ENCODE measurements at places on chromosomes 5 and 9.

DNA sequence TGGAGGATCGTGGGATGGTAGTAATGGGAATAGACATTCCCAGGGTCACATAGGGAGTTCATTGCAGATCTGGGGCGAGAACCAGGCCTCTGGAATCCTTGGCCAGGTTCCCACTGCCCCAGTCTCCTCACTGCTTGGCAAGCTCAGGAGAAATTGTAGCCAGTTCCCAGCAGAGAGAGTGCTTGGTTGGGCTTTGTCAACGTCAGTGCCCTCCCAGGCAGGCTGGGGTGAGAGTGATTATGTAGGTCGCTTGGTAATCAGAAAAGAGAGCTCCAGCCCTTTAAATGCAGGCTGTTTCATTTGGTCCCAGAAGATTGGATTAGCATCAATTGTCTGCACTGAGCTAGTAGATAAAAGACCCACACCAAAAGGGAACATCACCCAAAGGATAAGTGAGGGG is 51.8 kb upstream of the GALNT10 start:
- DNase-seq: no peak

GRCh38 chr5:74822288-74822687 is 43.9 kb downstream of the FAM169A start:
- DNase-seq: no peak

GRCh38 chr9:19127871-19128500 is 694 bp upstream of the PLIN2 start:
- DNase-seq: no peak

- DNase-seq: no peak
Measured at GRCh38 chr9:91474656-91475055, 51.0 kb upstream of the NFIL3 start.

DNA sequence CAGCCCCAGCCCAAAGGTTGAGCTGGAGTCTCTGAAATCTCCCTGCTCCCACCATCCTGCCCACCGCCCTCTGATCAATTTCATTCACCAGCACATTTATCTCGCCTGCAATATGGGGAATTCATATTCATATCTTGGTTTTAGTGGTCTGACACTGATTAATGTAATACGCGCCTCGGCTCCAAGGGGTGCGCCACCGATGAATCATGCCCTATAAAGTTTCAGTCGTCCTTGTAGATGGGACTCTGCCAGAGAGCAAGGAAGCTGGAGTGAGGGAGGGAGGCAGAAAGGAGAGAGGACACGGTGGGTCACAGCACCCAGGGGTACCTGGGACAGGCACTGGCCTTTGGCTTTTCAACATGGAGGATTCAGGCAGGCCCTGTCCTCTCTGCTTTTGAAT is 8.9 kb downstream of the IRX1 start:
- no peak for DNase-seq

DNA sequence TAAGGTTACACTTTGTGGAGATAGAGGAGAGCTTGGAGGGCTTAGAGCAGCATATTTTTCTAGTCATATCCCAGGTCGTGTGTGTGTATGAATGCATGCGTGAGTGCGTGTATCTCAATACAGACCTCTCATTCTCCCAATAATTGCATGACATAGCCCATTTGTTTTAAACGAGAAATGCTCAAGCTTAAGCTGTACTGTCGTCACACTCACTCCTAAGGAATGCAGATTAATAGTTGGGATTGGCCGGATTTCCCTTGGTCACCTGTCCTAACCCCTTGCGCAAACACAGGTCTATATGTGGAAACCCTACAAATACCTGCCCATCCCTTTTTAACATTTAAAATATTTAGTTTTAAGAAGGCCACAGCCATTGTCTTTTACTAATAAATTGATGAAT is 165.8 kb downstream of the SEMA5A start:
- DNase-seq: no peak

Data from NCI-H1417 treated with DMSO at 0.1 percent for 48 hours (cell line).